NCI-H1105 treated with DMSO at 0.1 percent for 48 hours (cell line): ENCODE measurements at places on chromosomes 2 and 18.

DNA sequence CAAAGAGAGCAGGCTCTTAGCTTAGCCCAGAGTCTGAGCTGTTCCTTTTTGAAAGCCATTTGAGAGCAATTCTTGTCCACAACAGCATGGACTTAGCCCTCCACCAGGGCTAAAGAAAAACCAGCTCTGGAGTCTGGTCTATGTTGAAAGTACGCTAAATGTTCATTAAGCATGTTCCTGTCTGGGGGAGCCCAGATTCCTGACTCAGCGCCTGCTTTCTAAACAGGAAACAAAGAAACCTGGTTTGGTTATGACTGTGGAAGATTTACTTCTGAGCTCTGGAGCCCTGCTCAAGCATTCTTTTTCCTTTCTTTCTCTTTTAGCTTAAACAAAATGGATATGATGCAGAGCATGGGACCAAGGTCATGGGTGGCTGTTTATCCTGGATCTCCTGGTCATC is 279.8 kb downstream of the RBM43 start:
- DNase-seq: no peak

- DNase-seq: no peak
Observed at GRCh38 chr2:14901737-14902136, 269.2 kb downstream of the LRATD1 start.

GRCh38 chr2:196987649-196988364 is 61.3 kb upstream of the PGAP1 start:
- peak; percentile 59 for DNase-seq

DNA sequence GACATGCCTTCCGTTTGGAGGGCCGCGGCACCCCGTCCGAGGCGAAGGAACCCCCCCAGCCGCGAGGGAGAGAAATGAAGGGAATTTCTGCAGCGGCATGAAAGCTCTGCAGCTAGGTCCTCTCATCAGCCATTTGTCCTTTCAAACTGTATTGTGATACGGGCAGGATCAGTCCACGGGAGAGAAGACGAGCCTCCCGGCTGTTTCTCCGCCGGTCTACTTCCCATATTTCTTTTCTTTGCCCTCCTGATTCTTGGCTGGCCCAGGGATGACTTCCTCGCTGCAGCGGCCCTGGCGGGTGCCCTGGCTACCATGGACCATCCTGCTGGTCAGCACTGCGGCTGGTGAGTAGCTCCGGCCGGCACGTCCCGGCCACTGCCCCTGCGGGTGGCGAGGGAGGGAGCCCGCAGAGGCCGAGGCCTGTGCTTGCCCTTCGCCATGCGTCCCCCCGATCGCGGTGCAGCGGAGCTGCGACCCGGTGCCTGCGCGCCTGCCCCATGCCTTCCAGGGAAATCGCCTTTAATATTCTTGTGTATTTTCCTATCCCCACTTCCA is 1.2 kb downstream of the BMPR2 start:
- DNase-seq: peak; percentile 32

GRCh38 chr18:37450434-37451132 is 115.0 kb downstream of the CELF4 start:
- DNase-seq: peak; percentile 88

GRCh38 chr18:46184727-46185126 is 80.5 kb downstream of the HAUS1 start:
- no peak for DNase-seq
